ENCODE measurements at places on chromosomes 13 and 19.

GRCh38 chr13:24038841-24039330 lies 121.6 kb upstream of the SPATA13 start:
- DNase-seq = no peak

DNA sequence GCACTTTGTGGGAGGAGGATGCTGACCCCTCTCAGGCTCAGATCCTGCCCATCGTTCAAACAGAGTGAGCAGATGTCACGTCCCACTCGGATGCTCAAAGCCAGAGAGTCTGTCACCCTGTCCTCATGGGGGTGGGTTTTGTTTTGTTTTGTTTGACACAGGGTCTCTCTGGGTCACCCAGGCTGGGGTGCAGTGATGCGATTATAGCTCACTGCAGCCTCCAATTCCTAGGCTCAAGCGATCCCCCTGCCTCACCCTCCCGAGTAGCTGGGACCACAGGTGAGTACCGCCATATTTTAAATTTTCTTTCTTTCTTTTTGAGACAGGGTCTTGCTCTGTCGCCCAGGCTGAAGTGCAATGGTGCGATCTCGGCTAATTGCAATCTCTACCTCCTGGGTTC lies 4.0 kb downstream of the ADGRE2 start:
- DNase-seq = no peak

- no peak for DNase-seq
These were observed 4.1 kb downstream of the C1QTNF9 start for GRCh38 chr13:24313439-24313838.

GRCh38 chr13:28268800-28269223 lies 130.5 kb downstream of the PAN3 start:
- DNase-seq = no peak

GRCh38 chr19:35436477-35437405 lies 11.3 kb upstream of the FFAR2 start:
- DNase-seq = no peak

DNA sequence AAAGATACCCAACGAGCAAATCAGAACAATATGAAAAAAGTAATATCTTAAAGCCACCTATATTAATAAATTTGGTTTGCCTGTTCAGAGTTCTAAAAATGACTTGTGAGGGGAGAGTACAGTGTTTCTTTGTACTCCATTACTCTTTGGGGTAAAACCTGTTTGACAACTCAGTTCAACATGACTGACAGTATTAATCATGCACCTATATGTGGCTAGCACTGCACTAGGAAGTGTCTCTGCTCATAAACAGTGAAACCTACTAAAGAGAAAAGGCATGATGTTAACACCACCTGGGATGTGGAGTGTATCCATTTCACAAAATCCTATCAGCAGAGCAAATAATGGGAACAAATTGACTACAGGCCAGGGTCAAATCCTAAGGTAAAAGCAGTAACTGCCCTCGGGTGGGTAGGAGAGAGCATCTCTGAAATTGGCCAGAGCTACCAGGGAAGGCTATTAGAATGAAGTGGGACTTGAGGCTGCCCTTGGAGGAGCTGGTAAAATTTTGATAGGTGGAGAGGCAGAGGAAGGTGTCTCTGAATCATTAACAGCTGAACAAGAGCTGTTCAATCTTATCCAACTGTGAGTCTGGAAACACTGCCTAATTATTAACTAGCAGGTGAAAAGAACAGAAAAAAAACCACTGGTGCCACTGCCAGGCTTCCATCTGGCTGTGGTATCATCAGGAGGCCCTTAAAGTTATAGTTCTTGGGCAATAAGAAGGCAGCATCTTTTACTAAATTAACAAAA lies 365.1 kb downstream of the DNAJC15 start:
- DNase-seq = no peak

GRCh38 chr13:40095695-40096356 lies 440.4 kb downstream of the COG6 start:
- DNase-seq = no peak

DNA sequence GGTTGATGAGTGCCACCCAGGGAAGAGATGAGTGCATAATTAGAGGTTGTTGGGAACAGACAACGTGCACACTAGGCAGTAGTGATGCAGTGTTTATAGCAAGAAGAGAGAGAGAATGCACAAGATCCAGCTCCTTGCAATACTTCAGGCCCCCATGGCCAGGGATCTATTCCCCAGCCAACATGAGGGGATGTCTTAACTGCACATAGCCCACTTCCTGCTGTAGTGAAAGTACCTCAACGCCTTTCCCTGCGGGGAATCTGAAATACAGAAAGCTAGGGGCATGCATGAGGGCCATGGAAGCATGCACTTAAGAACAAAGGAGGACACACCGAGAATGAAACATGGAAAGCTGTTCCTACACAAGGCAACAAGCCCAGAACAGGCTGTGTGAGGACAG lies 636.7 kb upstream of the GPC6 start:
- DNase-seq = no peak

- DNase-seq = no peak
These were observed 11.4 kb upstream of the KRTDAP start for GRCh38 chr19:35501684-35502083.

GRCh38 chr13:84137292-84137691 lies 255.0 kb upstream of the SLITRK1 start:
- DNase-seq = no peak

Measured in lower lobe of right lung (tissue), 2 donors.